ENCODE measurements at places on chromosomes 1 and 21.
A peak's percentile ranks its signal among the peaks of the same experiment; 100 is the strongest.

GRCh38 chr21:45227735-45228134 lies 60.0 kb downstream of the POFUT2 start:
- DNase-seq, result no peak

DNA sequence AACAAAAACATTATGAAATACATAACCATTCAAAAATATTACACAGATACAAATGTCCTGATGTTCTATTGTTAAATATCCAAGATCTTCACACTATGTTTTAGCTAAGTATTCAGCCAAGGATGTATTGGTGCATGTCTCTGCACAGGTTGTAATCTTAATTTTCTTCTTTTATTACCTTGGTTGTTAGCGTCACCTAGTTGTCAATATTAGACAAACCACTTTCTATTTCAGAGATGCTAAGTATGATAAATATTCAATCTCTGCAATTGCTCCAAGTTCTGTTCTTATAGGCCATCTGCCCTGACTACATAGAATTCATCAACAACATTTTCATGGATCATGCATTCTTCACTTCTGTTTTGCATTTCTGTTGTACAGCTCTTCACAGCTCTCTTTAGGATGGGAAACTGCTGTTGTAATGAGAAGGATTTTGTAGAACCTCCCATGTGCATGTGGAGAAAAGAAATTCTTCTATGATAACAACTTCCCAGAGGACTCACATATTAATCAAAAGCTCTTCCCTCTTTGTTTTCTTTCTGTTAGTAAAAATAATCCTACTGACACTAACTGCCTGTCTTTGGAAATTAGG lies 380.1 kb downstream of the NUF2 start:
- DNase-seq, result no peak

GRCh38 chr1:31592132-31592531 lies 15.8 kb downstream of the TINAGL1 start:
- no peak for DNase-seq

DNA sequence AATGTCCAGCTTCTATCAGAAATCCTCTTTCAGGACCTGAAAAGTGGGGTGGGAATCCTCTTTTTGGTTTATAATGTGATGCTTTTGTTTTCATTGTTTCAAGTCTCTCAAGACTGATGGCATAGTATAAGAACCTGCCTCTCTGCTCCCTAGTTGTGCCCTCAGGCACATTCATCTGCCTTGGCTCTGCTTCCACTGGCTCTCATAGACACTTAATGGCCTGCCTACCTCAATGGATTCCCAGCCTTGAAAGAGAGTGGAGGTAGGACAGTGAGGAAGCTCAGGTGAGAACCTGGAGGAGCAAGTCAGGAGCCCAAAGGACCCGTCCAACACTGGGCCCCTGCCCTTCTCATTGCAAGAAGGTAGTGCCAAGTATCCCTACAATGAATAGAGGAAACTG lies 4.8 kb downstream of the TTLL7 start:
- no peak for DNase-seq

DNA sequence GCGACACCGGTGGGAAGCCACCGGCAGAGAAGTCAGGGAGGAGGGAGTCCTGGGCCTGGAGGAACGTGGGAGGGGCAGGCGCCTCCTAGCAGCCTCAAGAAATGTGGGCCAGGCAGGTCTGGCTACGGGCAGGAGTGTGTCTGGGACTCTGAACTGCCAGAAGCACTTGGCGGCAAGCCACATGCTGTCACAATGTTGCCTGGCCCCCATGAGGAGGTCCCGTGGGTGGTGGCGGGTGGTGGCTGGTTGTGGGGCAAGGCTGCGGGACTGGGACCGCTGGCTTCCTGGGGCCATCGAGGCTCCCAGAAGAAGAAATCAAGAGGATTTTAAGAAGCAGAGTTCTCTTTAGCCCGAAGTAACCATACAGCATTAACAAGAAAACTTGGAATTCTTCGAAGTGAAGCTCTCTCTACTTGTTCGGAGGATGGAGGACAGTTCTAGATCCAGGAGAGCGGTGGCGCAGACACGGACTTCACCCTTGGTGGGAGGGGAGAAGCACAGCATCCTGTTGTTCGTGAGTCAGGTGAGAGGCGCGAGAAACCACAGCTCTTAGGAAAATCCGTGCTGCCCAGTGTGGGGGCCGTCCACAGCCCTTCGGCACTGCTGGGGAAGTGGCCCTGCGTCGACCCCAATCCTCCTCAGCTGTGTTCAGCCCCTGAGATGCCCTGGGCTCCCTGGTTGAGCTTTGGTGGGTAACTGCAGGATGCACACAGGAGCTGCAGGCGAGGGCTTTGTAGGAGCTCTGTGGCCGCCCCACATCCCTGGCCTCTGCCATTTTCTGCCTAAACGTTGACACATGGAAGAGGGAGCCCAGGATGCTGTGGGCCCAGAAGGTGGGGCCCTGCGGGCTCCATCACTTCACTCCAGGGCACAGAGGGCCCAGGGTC lies 12.4 kb downstream of the SKI start:
- peak; percentile 51 for DNase-seq

GRCh38 chr1:69315823-69316222 lies 251.9 kb upstream of the LRRC7 start:
- no peak for DNase-seq

- DNase-seq, result no peak
These were observed 68.3 kb upstream of the BCAR3 start for GRCh38 chr1:93749894-93750301.

DNA sequence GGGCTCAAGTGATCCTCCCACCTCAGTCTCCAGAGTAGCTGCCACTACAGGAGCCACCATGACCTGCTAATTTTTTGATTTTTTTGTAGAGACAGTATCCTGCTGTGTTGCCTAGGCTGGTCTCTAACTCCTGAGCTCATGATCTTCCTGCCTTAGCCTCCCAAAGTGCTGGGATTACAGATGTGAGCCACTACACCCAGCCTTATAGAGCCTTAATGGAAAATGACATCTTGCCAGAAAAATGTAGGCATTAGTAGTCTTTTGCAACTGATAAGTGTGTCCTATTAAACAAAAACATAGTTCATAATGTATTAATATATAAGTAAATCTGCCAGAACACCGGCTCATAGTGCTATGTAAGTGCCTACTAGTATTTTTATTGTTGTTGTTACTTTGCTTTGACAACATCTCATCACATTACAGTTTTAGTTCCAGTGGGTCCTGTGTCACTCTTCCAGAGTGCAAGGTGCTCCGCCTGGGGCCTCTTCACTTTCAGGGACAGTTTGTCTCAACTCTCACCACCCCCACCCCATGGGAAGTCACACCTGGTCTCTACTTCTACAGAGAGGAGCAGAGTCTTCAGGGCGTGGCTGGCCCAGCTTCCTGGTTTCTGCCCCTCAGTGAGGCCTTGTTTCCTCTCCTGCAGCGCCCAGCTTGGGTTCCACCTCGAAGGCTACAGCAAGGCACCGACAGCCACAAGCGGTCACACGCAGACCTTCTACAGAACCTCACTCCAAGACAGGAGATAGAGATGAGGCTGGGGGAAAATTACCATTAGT lies 30.1 kb downstream of the RHOU start:
- peak; percentile 8 for DNase-seq

DNA sequence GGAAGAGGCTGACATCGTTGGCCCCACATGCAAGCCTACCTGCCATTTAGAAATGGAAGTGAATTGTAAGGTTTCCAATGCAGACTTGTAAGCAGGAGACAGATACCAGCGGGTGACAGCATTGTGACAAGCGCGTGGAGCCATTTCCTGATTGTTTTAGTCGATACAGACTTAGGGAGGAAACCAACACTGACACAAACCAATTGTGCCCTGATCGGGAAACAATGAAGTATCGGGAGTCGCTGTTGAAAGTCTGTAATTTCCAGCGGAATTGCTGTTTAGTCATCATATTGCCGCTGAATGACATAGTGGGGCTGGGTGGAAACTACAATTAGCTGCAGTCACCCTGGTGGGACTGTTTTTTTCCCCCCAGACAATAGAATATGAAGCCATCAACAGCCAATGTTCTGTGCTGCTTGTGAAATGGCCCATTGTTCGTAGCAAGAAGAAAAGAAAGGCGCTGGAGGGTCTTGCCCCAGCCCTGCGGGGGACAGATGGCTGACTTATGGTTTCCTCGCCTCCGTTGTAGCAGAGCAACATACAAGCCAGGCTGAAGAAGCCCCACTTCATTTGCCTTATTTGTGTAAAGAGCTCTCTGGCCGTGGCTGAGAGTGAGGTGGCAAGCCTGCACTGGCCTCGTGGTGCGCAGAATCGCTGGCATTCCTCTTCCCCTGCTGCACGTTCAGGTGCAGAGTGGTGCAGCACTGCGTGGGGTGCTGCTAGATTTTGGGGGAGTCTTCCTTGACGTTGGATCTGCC lies 462.7 kb downstream of the CAMTA1 start:
- DNase-seq, result no peak

- no peak for DNase-seq
These were observed 327.3 kb upstream of the SGIP1 start for GRCh38 chr1:66206563-66207144.

- no peak for DNase-seq
These were observed 1.7 kb downstream of the KRTAP10-3 start for GRCh38 chr21:44556879-44557278.

GRCh38 chr1:117735045-117735992 lies 129.5 kb downstream of the TENT5C start:
- DNase-seq, result peak; percentile 39

DNA sequence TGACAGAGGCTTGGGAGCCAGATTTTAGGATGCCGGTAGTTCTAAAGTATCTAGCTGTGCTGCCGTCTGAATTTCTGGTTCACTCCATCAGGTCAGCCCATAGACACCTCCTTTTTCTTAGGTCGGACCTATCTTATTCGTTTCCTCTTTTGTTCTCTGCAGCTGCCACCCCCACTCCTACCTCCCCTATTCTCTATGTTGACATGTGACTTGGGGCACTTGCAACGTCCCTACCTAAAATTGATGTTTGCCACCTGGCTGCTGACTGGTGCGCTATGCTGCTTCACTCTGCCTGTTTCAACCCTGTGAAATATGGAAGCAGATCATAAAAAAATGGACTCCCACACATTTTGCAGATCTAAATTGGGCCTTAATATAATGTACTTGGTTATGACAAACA lies 55.3 kb downstream of the PBX1 start:
- no peak for DNase-seq

GRCh38 chr1:146012703-146013558 lies 8.6 kb downstream of the HJV start:
- peak; percentile 68 for DNase-seq

DNA sequence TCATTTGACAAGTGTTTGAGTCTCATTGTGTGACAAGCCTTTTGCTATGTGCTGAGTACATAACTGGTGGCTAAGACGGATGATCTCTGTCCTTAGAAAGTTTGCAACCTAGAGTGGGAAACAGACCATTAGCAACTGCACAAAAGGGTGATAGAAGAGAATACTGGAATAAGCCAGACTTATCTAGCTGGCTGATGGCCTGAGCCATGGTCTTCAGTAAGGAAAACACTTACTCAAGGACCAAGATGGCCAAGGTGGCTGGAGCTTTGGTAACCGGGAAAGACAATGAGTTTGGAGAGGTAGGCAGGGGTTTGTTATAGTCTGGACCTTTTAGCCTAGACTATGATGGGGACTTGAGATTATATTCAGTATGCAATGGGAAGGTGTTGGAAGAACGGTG lies 1.6 kb upstream of the TAF12 start:
- DNase-seq, result no peak

DNA sequence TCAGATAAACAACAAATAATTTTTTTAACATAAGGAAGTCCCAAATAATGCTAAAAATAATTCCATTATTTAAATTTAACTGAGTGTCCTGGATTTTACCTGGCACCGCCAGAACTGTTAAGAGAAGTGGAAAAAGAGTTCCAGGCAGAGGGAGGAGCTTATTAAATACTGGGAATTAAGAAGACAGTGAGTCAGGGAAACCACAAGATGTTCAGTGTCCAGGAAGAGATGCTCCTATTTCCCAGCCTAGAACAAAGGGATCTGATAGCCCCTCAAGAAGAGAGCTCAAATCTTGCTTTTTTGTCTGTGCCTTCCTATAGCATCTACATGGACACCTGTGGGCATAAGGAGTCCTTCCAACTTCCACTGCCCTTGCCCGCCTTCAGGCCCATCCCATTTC lies 85.9 kb downstream of the PGM1 start:
- no peak for DNase-seq

DNA sequence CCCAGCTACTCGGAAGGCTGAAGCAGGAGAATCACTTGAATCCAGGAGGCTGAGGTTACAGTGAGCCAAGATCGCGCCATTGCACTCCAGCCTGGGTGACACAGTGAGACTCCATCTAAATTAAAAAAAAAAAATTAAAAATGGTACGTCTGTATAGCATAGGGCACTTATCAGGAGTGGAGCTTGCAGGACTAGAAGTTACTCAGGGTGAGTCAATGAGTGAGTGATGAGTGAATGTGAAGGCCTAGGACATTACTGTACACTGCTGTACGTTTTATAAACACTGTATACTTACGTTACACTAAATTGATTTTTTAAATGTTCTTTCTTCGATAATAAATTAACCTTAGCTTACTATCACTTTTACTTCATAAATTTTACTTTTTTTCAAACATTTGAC lies 183.6 kb downstream of the NR5A2 start:
- DNase-seq, result no peak

- DNase-seq, result no peak
These were observed 36.5 kb downstream of the GPSM2 start for GRCh38 chr1:108913105-108913948.

DNA sequence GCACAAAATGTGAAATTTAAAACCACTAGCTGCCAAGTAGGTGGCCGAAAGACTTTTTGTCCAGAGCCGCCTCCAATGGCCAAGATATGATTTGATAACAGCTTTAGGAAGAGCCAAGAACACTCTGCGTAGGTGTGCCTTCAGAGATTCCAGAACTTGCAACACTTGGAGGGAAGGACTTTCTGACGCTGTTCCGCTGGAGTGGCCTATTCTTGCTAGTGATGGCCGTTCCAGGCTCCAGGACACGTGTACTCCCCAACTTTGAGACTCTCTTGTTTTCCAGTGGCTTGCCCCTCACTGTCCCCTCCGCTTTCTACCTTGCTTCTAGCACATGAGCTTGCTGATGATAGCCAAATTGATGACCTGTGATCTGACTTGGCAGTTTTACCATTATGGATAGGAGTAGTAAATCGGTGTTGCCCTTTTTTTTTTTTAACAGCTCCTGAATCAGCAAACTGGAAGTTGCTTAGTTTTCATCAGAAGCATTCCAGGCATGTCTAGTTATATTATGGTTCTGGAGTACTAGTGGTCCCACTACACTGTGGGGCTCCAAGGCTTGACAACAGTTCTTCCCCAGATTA lies 1.0 kb downstream of the PRDX6 start:
- no peak for DNase-seq

- no peak for DNase-seq
These were observed 126.5 kb upstream of the TNFSF4 start for GRCh38 chr1:173333581-173333980.

- DNase-seq, result no peak
These were observed 45.2 kb downstream of the FAM163A start for GRCh38 chr1:179788259-179788658.

GRCh38 chr1:232908831-232909230 lies 41.6 kb upstream of the NTPCR start:
- DNase-seq, result no peak
